ENCODE measurements at places on chromosomes 2 and 18.

DNA sequence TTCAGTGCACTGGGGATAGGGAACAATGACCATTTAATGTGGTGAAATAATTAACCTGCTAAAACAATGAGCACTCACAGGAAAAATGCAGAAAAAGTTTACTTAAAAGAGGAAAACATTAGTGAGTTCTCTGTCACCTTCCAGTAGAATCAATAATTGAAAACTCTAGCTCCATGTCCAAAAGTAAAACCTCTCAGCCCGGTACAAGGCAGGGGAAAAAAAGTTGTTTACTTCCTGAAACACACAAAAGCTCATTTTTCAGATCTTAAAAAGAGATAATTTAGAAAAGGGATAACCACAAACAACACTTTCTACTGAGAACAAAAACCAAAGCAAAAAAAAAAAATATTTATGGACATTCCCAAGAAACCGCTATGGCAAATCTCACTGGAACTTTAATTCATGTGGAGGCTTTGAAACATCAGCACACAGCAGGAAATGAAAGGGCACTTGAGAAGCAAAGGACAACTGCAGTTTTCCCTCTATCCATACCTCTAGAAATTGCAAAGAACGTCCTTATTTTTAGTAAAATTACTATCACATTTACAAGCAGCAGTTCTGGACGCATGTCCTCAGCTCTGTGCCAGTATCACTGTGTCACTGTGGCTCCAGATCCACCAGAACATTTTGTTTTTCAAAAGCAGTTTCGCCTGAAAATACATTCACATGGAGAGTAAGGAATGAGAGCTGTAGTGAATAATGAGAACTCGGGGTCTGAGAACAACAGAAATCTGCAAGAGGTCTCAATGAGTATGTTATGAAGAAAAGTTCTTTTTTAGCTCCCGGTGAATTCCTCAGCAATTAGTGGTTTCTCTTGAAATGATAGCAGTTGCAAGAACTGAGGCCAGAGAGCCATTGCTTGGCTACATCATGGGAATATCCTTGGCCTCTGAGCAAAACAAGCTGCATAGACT, 44.7 kb upstream of the DNAH7 start:
- no peak for DNase-seq

DNA sequence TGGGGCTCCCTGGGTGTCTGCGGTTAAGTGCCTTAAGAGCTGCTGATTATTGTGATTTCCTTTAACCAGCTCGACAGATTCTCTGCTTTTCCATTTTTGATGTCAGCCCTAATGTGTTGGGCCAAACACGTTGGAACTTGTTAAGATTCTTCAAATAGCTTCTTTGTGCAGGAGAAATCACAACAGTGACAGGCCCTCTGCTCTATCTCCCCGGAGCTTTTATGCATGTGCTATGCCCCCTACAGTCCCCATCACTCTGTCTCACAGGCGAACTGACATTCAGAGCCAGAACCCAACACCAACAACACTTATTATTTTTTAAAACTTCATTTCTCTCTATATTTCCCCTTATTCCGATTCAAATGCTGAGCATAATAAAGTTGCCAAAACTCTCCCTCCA, 371.7 kb upstream of the CELF4 start:
- DNase-seq, result no peak

GRCh38 chr2:96146153-96146880, 1.1 kb upstream of the DUSP2 start:
- no peak for DNase-seq

GRCh38 chr2:70896765-70897202, 38.9 kb upstream of the ATP6V1B1 start:
- no peak for DNase-seq

DNA sequence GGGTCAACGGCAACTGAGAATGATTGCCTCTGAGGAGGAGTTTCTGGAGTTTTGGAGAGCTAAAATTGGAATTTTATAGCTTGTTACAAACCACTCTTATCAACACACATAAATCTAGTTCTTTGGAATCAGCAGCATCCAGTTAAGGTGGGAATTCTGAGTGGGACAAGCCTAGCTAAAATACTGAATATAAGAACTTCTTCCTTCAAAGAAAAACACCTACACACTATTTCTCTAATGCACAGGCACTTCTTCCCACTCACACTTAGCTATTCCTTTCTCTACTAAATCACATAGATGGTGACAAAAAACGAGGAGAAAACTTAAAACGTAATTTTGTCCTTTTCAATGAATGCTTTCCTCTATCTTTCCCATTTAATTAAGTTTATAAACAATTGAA, 43.4 kb downstream of the FAM98A start:
- DNase-seq, result no peak

GRCh38 chr18:22702806-22703205, 230.3 kb upstream of the RBBP8 start:
- no peak for DNase-seq

DNA sequence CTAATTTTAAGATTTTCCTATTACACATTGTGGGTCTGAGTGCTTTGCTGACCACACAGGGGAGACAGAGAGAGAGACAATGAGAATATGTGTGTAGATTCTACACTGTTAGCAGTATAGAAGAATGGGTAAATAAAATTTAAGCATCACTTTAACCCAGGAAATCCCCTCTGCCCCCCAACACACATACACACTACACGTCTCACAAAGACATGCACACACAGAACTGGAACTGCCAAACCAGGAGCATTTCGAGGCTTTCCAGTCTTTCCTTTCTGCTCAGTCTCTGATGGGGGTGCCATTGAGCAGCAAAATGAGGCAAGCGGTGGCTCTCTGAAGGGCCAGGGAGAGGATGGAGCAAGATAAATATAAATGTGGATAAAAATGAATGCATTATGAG, 2.5 kb downstream of the MERTK start:
- no peak for DNase-seq

- DNase-seq, result no peak
Observed at GRCh38 chr2:21401022-21401698, 277.4 kb downstream of the TDRD15 start.

- no peak for DNase-seq
Observed at GRCh38 chr2:33246432-33246831, 230.0 kb upstream of the RASGRP3 start.

DNA sequence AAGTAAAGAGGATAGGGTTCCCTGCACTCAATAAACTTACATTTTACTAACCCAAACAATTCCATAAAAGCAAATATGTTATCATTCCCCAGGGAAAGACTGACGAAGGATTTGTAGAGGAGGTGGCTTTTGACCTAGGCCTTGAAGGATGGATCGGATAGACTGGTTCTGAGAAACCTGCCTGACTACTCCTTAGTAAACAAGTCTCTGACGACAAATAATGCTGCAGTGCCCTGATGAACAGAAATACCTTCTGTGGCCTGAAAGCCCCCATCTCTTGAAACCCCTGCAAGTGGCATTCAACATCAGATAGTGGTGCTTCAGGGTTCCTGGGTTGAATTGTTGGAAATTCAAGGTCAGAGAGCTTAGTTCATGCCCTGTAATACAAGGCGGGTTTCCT, 19.2 kb downstream of the PRKCE start:
- DNase-seq, result no peak

DNA sequence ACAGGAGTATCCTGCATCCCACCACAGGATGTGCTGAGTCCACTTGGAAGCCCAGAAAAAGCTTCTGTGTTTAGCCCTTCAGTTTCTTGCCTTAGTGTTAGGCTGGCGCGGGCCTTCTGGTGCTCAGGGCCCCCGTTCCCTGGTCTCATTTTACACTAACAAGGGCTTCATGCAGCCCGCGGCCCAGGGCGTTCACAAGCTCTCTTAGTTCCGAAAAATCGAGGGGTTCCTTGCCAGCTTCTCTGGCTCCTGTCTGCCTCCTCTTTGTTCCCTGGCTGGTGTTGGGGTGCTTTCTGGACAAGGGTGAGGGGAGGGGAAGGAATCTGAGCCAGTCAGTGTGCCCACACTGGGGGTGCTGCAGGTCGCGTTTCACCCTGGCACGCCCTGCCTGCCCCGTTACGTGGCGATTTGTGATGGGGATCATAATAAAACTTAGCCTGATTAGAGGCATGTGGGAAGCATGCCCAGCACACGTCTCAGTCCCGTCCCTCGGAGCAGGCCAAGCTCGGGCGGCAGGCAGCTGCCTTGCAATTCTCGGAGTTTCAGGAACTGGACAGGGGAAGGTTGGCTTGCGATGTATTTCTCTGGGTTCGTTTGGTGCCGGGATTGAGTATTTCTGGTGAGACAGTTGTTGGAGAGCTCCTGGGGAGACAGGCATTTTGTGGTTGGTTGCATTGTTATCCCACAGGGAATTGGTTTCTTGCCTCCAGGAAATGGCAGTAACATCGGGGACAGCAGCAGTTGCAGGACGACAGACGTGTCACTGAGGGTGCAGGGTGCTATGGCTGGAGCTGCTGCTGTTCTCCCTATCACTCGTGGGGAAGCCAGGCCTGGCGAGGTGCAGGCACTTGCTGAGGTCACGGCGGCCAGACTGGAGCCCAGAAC, 22.9 kb downstream of the SH3BP4 start:
- DNase-seq, result peak; percentile 82

DNA sequence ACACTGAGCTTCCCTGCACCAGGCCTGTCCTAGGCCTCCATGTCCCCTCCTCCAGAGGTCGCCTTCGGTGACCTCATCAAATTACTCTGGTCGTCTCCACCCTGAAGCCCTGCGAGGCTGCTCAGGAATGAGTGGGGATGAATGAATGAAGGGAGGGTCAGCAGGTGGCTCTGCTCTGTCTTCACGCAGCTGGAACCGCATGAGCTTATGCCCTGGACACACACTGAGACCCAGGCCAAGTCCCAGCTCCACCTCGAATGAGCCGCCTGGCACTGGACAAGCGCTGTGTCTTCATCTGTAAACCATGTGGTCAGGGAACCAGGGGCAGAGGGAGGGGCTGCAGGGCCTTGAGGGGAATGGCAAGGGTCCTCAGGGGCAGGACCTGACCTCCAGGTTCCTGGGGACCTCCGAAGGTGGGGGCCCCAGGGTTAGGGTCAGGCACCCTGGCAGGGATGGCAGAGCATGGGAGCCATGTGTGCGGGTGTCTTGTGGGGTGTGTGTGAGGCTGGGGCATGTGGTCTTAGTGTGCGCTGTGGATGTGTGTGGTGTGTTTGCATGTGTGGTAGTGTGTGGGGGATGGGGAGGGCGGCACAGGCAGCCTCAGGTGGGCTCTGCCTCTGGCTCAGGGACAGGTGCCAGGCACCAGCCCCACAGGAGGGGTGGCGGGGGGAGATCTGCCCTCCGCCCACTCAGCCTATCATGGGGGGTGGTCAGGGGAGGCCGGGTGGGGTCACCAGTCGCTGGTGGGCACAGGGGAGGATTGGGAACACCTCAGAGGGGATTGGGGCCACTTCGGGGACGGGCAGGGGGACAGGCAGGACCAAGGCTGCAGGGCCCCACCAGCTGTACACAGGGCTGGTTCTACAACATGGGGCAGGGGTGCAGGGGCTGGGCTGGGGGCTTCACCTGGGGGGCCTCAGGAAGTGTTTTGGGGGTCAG, 13.9 kb downstream of the ODC1 start:
- no peak for DNase-seq

DNA sequence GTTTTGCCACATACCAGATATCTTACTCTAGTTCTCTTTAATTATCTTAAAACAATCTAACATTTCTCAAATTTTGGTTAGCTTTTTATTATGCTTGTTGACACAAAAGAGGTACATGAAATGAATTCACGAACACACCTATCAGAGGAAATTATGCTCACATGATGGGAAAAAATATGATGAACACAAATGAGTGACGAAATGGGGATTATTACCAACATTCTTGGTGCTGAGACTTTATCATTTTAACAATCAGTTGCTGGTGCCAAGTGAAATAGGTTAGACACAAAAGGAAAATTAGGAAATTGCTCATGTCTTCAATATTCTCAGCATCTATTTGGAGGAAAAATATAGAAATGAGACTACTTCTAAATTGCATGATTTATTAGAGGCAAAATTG, 944.7 kb upstream of the NRXN1 start:
- DNase-seq, result no peak

DNA sequence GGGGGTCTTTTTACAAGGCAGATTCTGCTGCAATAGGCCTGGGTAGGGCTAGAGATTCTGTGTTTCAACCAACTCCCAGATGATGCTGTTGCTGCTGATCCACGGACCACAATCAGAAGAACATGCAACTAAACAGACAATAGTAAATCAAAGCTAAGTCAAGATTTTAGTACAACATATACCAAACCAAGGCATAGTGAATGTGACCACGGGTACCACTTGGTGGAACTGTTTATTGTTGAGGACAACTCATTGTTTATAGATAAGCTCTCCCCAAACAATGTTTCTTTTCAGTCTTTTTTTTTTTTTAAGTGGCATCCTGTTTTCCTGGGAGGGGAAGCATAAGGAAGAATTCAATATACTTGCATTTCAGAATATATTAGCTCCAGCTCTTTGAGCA, 36.0 kb upstream of the DARS1 start:
- no peak for DNase-seq

DNA sequence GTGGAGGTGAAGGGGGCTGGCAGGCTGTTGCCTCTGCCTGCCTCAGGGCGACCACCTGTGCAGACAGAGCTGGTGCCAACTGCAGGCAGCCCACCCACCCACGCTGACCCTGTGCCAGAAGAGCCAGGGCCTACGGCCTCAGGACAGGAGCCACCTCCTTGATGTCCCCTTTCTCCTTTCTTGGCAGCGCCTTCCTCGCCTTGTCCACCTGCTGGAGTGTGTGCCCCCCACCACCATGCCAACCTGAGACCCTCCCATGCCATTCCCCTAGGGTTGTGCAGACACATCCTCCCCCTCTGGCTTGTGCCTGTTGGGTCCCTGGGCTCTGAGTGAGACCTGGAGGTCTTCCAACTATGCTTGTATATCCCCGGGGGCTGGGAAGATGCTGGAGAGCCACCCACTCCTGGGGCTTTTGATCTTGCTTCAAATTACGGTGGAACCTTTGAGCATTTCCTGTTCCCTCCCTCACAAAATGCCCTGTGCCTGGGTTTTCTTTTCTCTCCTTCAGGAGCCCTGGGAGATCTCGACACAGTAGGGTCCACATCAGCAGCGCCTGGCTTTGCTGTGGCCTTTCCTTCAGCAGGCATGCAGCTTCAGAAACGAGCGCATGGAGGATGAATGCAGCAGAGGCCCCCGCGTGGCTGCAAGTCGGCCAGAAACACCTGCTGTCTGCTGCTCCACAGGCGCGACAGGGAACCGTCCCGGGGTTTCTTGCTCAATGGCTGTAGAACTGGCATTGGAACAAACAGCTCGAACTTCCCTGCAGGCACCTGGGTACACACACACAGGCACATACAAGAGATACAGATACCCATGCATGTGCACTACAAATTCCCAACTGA, 65.9 kb upstream of the SH3RF3 start:
- no peak for DNase-seq

- no peak for DNase-seq
Observed at GRCh38 chr2:3789256-3789655, 85.9 kb downstream of the DCDC2C start.

- no peak for DNase-seq
Observed at GRCh38 chr2:214519258-214519818, 108.5 kb downstream of the VWC2L start.
